ENCODE measurements at places on chromosomes 7 and 10. TPM values are rescaled to one million over a fixed set of nuclear protein-coding genes. Genes with fewer than 3 reads are reported as not detected.

DNA sequence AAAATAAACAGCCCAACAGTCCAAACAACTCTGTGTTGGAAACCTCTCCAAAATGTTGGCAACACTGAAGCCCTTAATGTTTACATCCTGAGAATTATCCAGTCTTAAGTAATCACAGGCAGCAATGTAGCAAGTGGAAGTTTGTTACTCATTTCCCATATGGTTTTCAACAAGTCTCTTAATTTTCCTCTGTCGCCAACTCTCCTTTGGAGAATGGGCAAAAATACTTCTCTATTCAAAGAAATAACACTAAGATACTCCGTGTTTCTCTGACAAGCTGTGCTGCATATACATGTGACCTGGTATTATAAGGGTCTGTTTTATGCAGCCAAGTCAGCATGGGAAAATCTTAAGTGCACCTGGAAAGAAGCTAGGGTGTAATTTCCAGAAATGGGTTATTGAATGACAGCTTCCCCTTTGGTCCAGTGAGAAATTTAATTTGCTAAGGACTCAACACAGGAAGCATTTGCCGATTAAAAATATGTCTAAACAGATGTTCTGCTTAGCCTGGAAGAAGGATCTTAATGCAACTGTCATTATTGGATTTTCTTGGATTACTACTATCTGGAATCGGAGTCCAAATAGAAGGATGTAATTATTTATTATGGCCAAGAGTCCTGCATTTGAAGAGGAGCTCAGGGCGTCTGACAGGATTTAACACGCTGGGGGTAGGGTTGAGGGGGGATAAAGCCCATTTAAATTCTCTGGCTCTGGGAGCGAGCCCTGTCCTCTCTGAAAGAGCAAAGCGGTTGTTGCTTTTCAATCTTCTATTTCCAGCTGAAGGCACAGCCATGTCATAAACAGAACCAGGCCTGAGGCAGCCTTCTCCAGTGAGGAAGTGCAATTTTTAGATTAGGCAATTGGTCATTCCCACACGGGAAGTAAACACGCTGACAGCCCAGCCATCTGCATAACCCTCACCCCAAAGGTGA, 73.1 kb downstream of the TLL2 start:
- DNase-seq: no peak

Gene PDLIM1
- 51.1 TPM for total RNA-seq

Gene NEURL1
- total RNA-seq: under 0.01 TPM

GRCh38 chr10:93126483-93127052, 52.9 kb downstream of the CYP26A1 start:
- DNase-seq: no peak

Gene HTRA1
- 60.7 TPM for total RNA-seq

DNA sequence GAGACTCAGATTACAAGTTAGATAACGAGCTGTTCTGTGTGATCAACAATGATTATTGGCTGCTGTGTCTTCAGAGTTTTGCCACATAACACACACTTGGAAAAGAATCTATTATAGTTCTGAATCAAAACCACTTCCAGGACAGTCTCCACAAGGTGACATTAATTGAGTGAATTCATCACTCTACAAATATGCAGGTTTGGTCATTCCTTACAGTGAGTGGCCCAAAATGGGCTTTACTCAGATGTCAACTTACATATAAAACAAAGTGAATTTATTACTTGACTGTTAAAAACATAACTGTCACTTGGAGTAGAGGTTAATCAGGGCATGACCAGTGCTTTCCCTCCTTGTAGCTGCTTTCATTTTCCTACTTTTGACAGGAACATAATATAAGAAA, 984.3 kb downstream of the REEP3 start:
- no peak for DNase-seq

Measured in dermis microvascular lymphatic vessel endothelial cell (primary cell).